ENCODE measurements at places on chromosomes 12 and 14. TPM values are rescaled to one million over a fixed set of nuclear protein-coding genes. Genes with fewer than 3 reads are reported as not detected.

DLK1 gene
- not detected for total RNA-seq

TAOK3 gene
- total RNA-seq = 22.7 TPM

CLEC4E gene
- total RNA-seq = 1.4 TPM

GNG2 gene
- total RNA-seq = 8.1 TPM

DNA sequence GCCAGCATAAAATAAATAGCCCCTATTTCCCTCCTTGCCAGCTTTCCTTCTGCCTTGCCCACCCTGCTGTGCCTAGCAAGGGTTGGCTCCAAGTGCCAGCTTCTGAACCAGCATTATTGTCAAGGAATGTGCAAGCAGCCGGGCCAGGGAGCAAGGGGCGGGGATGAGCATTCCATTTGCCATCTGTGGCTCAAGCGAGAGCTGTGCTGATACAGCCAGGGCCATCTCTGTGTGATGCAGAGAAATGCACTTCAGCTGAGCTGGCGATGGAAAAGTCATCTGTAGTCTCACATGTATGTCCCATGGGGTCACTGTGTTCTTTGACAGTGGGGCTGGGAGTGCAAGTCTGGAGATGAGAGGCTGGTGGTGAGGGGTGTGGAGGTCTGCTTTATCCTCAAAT is 137.3 kb downstream of the SUDS3 start:
- DNase-seq = no peak

DNA sequence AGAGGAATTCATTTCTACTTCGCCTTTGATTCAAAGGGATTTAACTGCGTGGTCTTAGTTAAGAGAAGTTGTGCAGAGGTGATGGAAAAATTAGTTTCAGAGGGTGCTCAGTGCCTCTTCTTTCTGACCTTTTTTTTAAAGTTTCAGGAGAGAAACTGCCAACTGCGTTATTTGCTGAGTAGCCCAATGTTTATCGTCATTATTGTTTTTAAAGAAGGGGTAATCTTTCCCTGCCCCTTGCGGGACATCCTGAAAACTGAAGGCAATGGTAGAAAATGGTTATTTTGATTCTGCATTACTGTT is 11.0 kb downstream of the OTX2 start:
- no peak for DNase-seq

DNA sequence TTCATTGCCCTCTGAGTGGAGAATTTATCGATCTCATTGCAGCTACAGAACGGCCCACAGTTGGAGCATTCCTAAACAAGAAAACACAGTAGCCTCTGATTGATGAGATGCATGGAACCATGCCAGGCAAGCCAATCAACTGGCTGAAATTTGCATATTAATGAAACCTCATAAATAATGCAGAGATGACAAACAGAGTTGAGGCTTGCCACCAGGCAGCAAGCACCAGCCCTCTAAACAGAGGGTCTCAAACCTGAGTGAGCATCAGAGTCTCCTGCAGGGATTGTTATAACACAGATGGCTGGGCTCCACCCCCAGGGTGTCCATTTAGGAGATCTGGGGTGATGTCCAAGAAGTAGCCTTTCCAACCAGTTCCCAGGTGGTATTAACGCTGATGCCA is 60.9 kb upstream of the CMKLR1 start:
- DNase-seq = no peak

GRCh38 chr14:58430156-58430555 is 2.6 kb downstream of the KIAA0586 start:
- no peak for DNase-seq

- DNase-seq = no peak
Observed at GRCh38 chr14:70027785-70028428, 148.7 kb downstream of the SMOC1 start.

Data from suprapubic skin (tissue), 4 donors.